Stimulated activated CD8-positive, alpha-beta memory T cell treated with anti-CD3 and anti-CD28 coated beads, Interleukin-15, amount 100 ng/mL, for 24 hours (primary cell): ENCODE measurements at places on chromosomes 13 and 19.

GRCh38 chr19:2533686-2534422 lies 57.9 kb downstream of the GADD45B start:
- no peak for DNase-seq

DNA sequence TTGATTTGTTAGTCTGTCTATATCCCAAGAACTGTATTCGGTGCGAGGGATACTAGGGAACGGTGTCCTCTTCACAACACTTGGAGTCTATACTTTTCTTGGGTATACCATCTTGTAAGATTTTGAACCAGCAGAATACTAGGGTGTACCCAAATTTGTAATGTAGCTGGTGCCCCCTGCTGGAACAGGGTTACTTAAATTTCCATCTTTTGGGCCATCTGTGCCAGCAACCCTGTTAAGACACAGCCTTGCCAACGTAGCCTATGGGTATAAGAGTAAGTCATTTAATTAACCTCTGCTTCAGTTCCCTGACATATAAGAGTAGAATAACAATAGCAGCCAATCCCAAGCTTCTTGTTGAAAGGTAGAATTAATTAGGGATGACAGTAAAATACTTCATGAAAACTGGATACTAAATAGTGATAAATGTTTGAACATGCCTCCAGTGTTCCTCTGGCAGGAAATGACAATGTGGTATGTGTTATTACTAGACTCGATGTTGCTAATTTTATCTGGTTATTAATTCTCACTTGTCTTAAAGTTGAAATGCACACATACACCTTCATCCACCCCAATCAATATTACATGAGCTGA lies 607.6 kb downstream of the FGF9 start:
- peak; percentile 21 for DNase-seq

DNA sequence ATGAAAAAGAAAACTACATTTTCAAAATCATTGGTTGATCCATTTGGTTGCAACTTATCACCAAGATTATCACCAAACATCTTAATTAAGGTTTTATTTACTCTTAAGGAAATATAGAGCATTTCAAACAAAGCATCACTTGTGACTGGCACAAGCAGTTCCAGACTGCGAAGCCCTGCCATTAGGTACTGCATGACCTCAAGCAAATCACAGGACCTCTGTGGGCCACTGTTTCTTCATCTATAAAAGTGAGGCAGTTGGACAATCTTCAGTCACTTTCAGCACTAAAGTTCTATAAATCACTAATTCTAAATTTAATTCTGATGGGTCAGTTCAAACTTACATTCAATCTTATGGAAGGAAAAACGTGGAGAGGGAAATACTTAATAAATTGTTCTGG lies 2.0 kb downstream of the ELF1 start:
- DNase-seq, result no peak

DNA sequence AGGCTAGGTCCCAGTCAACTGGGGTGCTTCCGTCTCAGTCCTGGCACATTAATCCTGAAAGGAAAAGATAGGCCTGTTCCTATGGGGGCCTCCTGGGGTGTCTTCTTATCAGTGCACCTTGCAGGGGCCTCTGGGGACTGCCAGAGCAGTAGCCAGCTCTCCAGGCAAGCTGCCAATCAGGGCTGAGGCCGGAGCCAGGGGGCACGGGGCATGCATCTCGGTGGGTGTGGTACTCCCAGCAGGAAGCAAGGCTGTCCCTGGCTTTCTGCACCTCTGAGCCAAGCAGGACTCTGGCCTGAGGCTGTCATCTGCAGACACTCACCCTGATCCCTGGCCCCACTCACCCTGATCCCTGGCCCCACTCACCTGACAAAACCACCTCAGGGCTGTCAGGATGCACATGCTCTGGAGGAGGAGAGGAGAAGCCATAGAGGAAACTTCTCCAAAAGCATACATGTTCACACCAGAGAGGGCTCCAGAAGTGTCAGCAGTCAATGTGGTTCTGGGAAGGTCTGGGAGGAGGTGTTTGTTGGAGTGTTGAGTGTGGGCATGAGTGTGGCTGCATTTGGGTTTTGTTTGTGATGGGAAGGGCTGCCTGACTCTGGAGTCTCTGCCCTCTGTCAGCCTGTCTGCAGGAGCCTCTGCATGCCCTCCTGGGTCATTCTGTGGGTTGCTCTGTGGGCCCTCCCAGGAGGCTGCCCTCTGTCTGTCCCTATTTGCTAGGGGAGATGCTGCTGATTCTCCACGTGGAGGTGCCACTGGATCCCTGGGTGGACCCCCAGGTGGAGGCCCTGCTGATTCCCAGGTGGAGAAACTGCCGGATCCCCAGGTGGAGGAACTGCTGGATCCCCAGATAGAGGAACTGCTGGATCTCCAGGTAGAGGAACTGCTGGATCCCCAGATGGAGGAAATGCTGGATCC lies 22.7 kb upstream of the KCTD15 start:
- DNase-seq, result no peak

- DNase-seq, result no peak
These were observed 238.3 kb downstream of the TEX29 start for GRCh38 chr13:111558700-111559088.

DNA sequence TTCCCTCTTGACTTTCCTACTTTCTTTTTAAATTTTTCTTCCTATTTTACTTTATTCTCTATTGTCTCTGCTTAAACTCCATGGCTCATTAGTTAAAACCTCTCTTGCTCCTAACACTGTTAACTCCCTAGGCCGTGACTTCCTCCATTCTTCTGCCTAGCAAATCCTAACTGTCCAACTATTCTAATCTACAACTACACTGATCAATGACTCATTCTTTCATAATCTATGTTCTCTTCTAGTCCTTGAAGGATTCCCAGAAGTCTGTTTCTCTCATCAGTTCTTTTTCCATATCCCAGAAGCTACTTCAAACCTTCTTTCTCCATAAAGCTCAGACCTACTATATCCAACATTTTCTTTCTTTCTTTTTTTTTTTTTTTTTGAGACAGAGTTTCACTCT lies 66.9 kb downstream of the MICU2 start:
- no peak for DNase-seq

GRCh38 chr19:3137119-3137518 lies 1.3 kb downstream of the GNA15 start:
- no peak for DNase-seq

GRCh38 chr13:25731536-25731935 lies 320.3 kb downstream of the SHISA2 start:
- DNase-seq, result no peak

DNA sequence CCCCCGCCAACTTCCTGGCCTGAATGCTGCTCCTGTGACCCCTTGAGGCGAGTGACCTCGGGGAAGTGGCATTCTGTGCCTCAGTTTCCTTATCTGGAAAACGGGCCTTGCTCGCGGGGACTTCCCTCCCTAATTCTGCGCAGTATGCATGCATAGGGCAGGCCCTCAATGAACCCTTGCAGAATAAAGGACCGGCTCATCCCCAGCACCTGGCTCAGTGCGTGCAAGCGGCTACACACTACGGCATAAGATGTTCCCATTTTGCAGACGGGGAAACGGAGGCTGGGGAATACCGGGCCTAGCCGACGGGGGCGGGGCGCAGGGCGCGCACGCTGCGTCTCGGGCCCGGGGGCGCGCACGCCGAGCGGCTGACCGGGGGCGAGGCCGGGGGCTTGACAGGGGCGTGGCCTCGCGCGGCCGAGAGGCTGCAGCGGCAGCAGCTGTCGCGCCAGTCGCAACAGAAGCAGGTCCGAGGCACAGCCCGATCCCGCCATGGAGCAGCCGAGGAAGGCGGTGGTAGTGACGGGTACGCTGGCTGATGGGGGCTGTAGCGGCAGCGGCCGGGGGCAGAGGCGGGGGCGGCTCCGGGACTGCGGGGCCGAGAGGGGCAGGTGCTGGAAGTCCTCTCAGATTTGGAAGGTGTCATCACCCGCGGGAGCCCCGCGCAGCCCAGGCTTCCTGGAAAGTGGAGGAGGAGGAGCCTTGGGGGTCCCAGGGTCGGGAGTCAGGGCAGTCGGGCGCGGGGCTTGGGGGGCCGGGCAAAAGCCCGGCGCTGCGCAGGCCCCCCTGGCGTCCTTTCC lies at the start of gene PGPEP1:
Gene PGPEP1, plus strand, starts transcription at position 409 of the 800 bp plus-strand sequence. Its CDS starts 84 bp downstream, at position 493.
- DNase-seq, result peak; percentile 51

GRCh38 chr19:29812080-29812880 lies 489 bp downstream of the CCNE1 start:
- peak; percentile 3 for DNase-seq

GRCh38 chr13:59497621-59498247 lies 666.0 kb downstream of the DIAPH3 start:
- no peak for DNase-seq

- DNase-seq, result no peak
These were observed 131.8 kb downstream of the KCTD12 start for GRCh38 chr13:76754414-76754813.

DNA sequence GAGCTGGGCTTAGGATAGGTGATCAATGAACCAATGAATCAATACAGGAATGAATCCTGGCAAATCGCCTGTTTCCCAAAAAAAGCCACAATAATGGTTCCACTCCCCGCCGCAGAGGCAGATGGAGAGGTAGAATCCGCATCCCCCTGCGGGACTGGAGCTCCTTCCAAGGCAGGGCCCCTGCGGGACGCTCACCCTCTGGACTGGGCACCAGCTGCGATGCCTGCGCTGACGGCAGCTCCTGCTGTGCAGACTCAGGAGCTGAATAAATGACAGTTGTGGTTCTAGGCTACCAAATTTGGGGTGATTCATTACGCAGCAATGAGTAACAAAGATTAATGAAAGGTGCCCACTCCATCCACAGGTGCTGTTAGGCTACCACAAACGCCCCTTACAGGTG lies 8.8 kb upstream of the CDC34 start:
- DNase-seq, result no peak

DNA sequence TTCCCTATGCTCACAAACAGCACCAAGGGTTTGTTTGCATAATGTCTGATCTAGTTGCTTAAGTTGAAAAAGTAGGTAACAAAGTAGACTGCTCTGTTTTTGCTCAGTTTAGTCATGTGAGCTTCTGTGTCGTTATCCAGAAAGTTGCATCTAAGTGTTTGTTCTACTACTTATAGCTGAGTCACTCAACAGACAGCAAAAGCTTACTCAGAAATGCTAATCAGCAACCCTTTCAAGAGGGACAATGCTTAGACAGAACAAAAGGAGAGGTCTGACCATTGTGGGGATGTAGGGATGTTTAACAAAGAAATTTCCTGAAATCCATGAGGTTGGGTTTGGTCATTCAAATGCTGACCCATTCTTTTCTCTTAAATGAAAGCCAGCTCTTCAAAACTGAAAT lies 106.4 kb downstream of the ATP8A2 start:
- DNase-seq, result no peak

DNA sequence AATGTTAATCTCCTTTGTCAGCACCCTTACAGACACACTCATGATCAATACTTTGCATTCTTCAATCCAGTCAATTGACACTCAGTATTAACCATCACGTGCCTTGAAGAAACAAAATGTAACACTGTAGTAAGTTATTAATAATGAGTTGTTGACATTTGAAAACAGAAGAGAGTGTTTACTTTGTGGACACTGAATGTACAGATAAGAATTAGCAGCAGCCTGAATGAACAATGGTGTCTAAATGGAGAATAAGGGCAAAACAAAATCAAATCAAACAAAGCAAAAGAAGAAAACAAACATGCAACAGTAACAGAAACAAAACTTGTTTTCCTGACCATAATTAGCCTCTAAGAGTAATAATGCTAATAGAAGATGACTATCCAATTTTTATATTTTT lies 1191.1 kb upstream of the MIR17HG start:
- DNase-seq, result no peak
